ENCODE measurements at places on chromosomes 3 and 15. TPM values are rescaled to one million over a fixed set of nuclear protein-coding genes. Genes with fewer than 3 reads are reported as not detected.

NEIL1 gene
- 41.8 TPM for total RNA-seq

CIB1 gene
- total RNA-seq, result 48.3 TPM

GABRA5 gene
- total RNA-seq, result not detected

DUOXA2 gene
- total RNA-seq, result not detected

NR2F2 gene
- 41.8 TPM for total RNA-seq

SCN5A gene
- not detected for total RNA-seq

SELENOK gene
- total RNA-seq, result 44.5 TPM

LRRC49 gene
- 4.0 TPM for total RNA-seq

AMIGO3 gene
- total RNA-seq, result 2.9 TPM

LCTL gene
- total RNA-seq, result not detected

CHRNA3 gene
- total RNA-seq, result 1.3 TPM

NKIRAS1 gene
- total RNA-seq, result 12.8 TPM

CYP11A1 gene
- total RNA-seq, result 1.4 TPM

P4HTM gene
- 43.1 TPM for total RNA-seq

SLC9C1 gene
- 1.4 TPM for total RNA-seq

CLSTN2 gene
- total RNA-seq, result 39.8 TPM

PRSS50 gene
- not detected for total RNA-seq

PLA2G4E gene
- not detected for total RNA-seq

SHISA5 gene
- 120 TPM for total RNA-seq

ITIH3 gene
- total RNA-seq, result 1.1 TPM

FETUB gene
- not detected for total RNA-seq

POLQ gene
- 0.32 TPM for total RNA-seq

SNTN gene
- total RNA-seq, result not detected

HIGD2B gene
- total RNA-seq, result not detected

SLC12A1 gene
- not detected for total RNA-seq

MAP1A gene
- total RNA-seq, result 6.2 TPM

TICRR gene
- not detected for total RNA-seq

ZIC4 gene
- total RNA-seq, result not detected

Data from omental fat pad (tissue), 4 donors.